Kasumi-1 (cell line): ENCODE measurements at places on chromosomes 7 and 10.

DNA sequence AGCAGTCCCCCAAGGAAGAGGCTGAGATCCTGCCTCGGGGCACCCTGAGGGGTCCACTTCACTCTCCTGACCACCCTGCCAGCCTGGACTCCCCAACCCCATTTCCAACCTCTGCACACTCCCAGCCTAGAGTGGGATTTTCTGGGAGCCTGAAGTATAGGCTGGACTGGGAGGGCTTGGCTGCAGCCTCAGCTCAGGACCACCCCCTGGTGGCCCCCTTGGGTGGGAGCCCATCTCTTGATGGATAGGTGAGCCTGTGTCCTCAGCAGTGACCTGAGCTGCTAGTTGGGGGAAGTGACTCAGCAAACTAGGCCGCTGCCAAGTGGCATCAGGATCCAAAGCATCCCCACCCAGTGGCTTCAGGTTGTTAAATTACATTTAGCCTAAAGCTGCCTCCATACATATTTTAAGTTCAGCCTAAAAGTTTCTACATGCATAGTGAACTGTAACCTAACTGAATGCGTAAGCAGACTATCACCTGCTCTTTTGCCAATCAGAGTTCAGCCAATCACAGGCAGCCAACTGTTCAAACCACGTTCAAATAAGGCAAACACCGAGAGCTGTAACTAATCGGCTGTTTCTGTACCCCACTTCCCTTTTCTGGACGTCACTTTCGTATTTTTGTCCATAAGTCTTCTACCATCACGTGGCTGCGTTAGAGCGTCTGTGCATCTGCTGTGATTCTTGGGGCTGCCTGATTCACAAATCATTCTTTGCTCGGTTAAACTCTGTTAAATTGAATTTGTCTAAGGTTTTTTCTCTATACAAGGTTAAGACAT, 144.0 kb downstream of the PLPP4 start:
- DNase-seq: no peak

GRCh38 chr7:64905547-64905946, 2.5 kb downstream of the ZNF273 start:
- no peak for DNase-seq

- DNase-seq: peak; percentile 47
Measured at GRCh38 chr7:101243646-101244374, 1.1 kb downstream of the FIS1 start.

DNA sequence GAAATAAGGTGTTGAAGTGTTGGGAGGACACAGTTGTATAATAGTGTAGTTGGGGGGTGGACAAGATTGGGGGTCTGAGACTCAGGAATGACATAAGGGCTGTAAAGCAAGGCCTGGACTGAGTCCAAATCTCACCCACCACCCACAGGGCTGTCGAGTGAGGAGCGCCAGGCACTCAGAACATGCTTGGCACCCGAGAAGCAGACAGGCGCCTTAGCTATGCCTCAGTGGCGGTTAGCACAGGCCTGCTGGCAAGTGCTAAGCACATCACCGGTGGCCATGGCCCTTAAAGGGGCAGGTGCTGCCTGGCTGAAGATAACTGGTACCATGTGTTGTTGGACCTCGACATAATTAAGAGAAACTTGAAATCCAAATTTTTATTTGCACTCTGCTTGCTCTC, 90.7 kb downstream of the COL13A1 start:
- no peak for DNase-seq

- peak; percentile 64 for DNase-seq
Measured at GRCh38 chr7:24836084-24836483, 78.8 kb upstream of the GSDME start.

GRCh38 chr10:3411044-3411443, 238.5 kb upstream of the PITRM1 start:
- no peak for DNase-seq

GRCh38 chr7:48832303-48832845, 92.0 kb upstream of the CDC14C start:
- DNase-seq: no peak

GRCh38 chr7:80207501-80207900, 72.9 kb downstream of the GNAI1 start:
- no peak for DNase-seq

GRCh38 chr7:30932562-30932961, 20.9 kb downstream of the AQP1 start:
- DNase-seq: no peak

- no peak for DNase-seq
Measured at GRCh38 chr10:132465889-132466519, 69.0 kb downstream of the PWWP2B start.

DNA sequence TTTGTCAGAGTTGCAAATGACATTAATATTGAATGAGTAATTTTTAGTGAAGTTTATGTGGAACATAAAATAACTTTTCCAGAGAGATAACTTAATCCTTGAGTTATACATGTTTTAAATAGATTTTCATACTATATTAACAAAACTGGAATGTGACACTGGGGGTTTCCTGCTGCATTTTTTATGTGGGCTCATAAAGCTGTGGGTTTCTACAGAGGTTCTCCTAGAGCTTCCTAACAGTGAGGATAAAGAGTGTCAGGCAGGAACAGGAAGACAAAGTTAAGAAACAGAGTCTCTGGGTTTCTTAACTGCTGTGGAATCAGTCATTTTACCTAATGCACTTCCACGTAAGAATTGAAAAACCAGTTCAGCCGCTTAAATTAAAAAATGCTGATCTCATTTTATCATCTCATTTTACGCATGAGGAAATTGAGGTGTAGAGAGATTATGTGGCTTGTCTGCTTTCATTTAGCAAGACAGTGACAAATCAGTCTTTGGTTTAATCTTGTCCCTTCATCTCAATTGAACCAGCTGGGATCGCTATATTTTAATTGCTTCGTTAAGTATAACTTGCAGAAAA, 5.0 kb downstream of the CD36 start:
- peak; percentile 75 for DNase-seq

DNA sequence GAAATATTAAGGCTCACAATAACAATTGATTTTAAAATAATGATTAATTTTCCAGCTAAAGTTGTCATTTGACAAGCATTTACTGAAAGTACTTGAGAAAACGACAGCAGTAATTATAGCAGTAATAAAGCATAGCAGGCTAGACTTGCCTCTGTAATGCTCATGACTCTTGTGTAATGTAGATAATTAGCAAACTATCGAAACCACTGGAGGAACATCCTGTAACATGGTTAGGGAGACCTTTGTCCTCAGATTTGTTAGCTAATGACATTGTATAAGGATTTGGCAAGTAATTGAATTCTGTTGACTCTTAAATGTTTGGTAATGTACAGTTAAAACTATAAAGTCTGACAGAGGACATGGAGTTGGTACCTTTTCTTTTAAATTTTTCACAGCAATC, 24.8 kb downstream of the ARL4A start:
- DNase-seq: no peak

DNA sequence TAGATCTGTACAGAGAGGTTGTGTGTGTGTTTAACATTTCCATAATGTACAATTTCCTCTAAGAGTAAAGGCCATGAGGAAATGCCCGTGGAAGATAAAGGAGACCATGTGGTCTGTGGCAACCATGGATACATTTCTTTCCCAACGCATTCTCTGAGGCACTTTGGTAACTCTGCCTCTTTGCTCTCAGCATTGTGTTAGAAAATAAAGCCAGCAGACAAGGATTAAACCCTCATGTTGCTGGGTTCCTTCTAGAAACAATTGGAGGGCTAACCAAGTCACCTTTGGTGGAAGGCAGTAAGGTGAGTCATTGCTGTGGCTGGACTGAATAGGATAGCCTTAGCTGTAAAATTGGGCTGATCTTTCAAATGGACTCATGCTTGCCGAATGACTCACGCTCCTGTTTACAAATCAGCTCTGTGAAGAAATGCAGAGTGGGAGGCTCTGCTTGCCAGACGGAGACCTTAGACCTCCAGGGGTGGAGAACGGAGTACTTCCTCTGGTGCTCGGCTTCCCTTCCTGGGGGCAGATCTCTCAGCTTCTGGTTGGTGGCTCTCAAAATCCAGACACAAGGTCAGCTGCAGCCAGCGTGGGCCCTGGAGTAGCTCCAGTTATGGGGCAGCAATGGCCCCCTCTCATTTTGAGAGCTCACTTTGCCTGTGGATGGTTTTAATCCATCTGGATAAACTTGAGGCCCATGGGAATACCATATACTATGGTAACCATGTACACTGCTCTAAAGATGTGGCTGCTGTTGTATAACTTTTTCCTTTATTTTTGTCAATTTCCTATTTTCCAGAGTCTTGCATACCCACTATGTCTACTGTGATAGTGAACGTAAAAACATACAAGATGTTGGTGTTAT, 137.3 kb downstream of the TCF7L2 start:
- DNase-seq: peak; percentile 17

GRCh38 chr10:116511365-116511764, 34.4 kb upstream of the PNLIP start:
- DNase-seq: no peak

DNA sequence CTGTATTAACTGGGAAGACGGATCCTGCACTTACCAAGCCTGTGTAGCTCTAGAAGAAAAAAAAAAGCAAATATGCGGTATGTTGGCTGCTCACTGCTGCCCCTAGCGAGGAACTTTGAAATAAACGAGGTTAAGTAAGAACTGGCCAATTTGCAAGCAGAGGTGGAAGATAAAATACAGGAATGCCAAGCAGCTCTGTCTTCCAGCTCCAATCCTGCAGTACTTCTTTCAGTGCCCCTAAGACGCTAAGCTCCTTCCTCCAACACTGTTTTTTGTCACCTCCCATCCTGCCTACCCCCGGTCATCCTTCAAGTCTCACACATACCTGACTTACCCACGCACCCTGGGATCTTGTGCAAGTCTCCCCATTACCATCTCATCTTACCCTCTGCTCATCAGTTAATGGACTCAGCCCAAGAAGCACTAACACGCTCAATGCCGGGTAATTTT, 809 bp downstream of the C10orf143 start:
- peak; percentile 94 for DNase-seq

- DNase-seq: no peak
Measured at GRCh38 chr7:48025624-48026023, 3.3 kb downstream of the SUN3 start.

GRCh38 chr7:11427686-11428273, 404.2 kb downstream of the THSD7A start:
- DNase-seq: peak; percentile 45

DNA sequence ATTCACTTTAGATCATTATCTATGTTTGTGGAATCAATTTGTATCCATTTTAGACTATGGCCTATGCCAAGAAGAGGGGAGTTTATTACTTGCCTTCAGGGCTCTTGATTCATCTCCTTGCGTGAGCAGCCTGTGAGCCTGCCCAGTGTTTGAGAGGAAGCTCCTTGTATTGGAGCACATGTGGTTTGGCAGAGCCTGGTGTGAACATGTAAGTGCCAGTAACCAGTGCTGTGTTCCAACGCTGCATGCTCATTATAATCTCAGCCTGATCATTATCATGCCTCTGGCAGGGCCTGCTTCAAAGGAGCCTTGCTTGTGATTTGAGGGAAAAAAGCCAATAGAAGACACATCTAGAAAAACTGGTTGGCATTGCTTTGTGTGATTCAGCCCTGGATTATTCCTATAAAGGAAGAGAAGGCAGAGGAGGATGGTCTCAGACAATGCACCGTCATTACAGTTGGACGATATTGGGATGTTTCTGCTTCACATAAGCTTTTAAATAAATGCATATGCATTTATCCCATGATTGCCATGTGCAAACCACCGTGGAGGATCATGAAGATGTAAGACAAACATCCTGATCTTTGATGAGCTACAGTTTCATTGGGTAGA, 203.4 kb upstream of the AHR start:
- no peak for DNase-seq

DNA sequence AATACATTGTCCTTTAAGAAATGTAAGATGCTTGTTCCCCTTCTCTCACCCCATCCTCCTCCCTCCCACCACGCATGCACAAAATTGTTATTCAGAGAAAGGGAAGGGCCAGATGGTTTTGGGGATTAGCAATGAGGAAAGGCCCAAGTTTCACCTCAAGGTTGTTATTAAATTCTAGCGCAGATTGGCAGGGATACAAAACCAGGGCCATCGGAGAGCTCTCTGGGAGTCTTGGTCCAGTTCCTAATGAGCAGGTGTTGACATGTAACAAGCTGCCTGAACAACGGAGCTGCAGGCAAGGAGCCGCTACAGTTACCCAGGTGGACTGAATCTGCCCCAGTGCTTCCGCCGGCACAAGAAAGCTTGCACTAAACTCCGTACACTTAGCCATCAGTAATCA, 9.7 kb upstream of the ANK3 start:
- DNase-seq: no peak

DNA sequence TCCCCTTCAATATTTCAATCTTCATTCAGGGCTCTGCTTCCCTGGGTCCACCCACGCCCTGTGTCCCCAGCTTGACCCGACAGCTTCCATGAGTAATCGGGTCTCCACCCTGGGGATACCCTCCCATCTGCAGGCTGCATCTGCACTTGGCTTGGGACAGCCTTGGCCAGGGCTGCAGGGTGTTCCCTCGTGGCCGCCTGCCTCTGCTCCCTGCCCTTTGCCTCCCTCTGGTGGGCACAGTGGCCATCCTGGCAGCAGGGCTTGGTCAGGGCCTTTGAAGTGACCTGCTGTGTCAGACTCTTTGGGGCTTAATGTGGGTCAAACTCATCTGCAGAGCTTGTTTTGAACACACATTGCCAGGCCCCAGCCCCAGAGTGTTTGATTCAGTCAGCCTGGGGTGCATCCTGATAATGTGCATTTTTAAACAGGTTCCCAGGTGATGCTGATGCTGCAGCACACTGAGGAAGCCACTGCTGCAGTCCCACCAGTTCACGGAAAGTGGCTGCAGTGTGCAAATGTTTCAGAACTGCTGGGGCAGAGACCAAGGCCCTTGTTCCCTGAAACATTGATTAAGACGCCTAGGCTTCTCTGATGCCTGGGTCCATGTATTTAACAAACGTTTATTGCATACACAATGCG, 80.7 kb upstream of the SEC61G start:
- DNase-seq: no peak

DNA sequence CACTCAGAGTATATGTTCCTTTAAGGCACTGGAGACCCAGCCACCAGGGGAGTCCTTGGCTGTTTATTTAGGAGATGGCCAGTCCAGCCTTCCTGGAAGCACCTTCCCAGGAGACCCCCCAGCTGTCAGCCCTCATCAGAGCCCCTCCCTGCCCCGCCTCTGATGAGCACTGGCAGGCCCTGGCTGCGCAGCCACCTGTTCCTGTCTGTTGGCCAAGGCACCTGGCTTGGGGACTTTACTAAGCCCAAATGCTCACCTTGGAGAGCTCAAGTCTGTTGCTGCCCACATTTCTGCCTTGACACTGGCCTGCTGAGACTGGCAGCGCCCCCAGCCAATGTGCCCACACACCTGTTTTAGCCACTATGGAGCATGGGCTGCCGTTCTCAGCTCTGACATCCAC, 124.7 kb downstream of the ELMO1 start:
- DNase-seq: no peak

- no peak for DNase-seq
Measured at GRCh38 chr7:33757050-33757449, 148.3 kb upstream of the BMPER start.

GRCh38 chr10:33975481-33975880, 641.0 kb upstream of the NRP1 start:
- DNase-seq: no peak

- no peak for DNase-seq
Measured at GRCh38 chr10:46080886-46081285, 34.8 kb upstream of the MSMB start.
